ENCODE measurements at places on chromosomes 3 and 15.
A peak's percentile ranks its signal among the peaks of the same experiment; 100 is the strongest.

GRCh38 chr3:115814006-115814405, 190.7 kb downstream of the GAP43 start:
- no peak for DNase-seq

DNA sequence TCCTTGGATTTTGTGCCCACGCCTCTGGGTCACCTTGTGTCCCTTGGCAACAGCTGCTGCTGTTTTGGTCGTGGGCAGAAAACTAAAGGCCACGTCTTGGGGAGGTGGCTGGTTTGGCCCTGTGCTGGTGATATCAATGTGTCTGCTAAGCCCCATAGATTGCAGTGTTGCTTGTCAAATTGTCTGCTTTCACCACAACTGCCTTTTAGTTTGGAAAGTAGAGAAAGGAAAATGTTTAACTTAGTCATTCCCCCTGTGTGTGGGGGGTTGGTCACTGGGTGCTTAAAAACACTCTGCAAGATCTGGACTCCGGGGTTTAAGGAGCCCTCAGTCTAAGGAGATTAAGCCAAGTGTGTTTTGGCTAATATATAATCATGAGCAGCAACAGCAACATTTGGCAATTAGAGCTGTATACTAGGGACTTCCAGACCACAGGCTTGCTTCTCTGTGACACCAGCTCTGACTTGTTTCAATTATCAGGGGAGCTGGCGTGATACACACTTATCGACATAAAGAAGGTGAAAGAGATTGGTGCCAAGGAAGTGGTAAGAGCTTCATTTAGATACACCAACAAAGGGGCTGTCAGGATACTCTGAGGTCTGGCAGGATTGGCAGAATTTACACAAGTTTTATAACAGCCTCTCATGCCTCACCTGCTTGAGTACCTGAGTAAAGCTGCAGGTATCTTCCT, 3.5 kb downstream of the SMAD3 start:
- DNase-seq, result no peak

DNA sequence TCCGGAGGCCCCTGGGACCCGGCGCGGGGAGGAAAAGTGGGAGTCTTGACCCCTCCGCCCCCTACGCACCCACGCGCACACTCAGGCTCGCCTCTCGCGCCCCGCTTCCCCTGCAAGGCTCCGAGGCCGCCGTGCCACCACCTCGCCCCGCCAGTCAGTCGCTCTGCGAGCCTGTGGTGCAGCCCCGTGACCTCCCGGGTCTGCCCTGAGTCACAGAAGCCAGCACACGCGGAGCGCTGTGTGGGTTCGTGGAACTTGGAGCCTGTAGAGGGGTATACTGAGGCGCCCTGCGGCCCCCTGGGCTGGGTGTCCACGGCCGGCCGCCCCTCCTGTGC, 380 bp upstream of the ALS2CL start:
- no peak for DNase-seq

DNA sequence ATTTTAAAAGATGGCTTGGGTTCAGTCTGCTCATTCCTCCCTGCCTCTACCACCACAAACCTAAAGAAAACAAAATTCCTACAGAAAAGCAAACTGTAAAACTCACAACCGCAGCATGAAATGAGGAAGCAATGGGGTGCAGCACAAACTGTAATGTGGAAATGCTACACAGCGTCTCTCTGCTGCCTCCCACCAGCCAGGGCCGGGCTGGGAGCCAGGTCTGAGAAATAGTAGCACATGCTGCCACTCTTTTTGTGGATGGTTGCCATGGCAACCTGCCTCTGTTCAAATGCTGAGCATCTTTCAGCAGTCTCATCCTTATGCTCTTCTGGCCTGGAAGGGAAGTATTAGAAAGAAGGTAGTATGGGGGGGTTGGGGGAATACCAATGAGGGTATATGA, 55.4 kb downstream of the EOMES start:
- no peak for DNase-seq

DNA sequence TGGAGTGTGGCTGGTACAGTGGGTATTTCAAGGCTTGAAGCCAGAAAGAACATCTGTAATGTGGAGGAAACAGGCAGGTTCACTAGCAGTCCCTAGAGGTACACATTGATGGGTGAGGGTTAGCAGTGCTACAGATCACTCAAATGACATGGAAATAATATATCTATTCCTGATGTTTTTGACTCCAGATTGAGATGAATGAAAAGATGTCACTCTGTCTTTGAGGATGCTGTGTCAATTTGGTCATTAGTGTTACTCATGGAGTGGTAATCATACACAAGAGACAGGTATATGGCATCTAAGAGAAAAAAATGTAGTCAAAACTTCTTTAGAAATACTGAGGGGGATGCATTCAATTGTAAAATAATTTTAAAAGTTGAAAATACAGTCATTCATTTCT, 135.1 kb downstream of the ZIC1 start:
- DNase-seq, result no peak

DNA sequence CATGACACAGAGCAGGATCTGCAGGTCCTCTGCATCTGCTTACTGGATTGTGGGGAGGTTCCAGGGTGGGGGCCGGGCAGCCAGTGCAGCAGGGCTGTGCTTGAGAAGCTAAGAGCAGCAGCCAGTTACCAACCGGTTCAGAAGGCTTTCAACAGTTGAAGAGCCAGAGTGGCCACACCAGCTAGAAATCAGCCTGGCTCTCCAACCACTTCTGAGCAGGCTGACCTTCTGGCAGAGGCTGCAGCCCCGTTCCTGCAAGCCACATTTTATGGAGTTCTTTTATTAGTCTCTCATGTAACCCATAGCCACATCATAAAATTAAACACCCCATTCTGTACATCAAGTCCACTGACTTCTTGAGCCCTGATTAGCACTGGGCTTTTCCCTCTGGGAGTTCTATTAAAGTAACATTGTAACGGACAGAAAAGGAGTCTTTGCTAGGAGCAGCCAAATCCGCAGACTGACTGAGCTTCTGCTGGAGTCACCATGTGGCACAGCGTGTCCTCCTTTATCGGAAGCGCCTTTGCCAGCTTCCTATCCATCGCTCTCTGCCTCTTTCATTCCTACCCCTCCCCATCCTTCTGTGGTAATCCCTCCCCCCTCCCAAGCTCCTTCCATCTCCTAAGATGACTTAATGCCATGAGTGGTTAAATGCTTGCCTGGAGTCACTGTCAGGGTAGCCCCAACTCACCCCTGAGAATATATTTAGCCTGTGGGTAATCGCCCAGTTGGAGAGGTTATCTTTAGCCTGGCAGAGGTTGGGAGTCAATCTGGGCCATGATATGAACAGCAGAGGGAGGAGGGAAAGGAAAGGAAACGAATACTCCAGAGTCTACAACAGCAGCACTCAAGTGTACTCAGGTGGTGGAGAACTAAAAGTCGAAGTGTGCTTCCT, 138.5 kb upstream of the HES1 start:
- no peak for DNase-seq

GRCh38 chr3:32237670-32238452, 619 bp upstream of the CMTM8 start:
- DNase-seq, result no peak

GRCh38 chr3:134937256-134938028, 142.4 kb downstream of the EPHB1 start:
- DNase-seq, result no peak

DNA sequence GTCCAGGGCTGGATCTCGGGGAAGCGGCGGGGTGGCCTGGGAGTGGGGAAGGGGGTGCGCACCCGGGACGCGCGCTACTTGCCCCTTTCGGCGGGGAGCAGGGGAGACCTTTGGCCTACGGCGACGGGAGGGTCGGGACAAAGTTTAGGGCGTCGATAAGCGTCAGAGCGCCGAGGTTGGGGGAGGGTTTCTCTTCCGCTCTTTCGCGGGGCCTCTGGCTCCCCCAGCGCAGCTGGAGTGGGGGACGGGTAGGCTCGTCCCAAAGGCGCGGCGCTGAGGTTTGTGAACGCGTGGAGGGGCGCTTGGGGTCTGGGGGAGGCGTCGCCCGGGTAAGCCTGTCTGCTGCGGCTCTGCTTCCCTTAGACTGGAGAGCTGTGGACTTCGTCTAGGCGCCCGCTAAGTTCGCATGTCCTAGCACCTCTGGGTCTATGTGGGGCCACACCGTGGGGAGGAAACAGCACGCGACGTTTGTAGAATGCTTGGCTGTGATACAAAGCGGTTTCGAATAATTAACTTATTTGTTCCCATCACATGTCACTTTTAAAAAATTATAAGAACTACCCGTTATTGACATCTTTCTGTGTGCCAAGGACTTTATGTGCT, 527 bp downstream of the B2M start:
- DNase-seq, result peak; percentile 63

GRCh38 chr3:155442072-155442471, 148.6 kb upstream of the STRIT1 start:
- no peak for DNase-seq

DNA sequence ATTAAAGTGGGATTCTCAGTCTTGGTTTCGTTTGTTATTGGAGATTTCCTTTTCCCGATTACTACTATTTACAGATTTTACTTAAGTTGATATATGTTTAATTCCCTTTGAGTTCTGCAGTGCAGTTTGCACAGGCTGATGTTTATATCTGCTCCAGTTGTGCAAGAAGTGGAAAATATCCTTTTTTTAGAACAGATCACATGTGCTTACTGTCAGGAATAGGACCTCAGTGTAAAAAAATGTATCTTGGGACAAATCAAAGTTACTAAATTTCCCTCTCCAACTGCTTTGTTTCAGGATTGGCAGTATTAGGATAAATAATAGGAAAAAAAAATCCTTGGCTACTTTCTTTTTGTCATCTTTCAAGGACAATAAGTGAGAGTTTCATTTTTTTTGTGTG, 6.9 kb downstream of the MITF start:
- no peak for DNase-seq

DNA sequence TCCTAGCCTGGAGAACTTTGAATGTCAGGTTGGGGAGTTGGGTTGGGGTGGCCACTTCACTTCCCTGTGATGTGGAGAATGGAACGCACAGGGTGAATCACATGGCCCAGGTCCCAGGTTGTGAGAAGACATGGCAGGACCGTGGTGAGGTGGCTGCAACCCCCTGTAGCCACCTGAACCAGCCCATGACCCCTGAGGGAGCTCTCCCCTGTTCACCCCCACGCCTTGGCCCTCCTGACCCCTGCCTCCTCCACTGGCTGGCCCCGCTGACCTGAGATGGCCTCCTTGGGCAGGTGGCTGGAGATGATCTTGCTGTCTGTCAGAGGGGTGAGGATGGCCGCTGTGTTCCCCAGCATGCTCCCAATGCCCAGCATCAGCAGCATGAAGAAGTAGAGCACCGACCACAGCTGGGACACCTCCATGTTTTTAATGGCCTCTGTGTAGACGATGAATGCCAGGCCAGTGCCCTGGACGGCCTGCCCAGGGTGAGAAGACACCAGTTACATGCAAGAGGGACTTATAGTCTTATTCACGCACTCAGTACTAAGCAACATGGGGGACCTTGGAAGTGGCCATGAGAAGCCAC, 31.0 kb downstream of the SLC6A20 start:
- DNase-seq, result no peak

DNA sequence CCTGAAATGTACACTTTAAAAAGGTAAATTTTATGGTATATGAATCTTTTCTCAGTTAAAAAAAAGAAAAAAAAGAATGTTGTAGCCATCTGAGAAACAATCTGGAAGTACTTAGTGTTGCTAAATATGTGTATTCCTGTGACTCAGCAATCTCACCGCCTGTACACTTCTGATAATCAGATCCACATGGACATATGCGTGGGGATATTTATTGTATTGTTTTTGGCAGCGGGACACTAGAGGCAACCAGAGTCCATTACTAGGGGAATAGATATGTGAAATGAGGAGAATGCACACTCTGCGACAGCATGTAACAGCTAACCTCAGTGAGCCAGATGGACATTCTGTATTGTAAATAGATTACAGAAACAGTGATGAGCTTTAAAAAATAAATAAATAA, 65.4 kb downstream of the AQP9 start:
- DNase-seq, result no peak

DNA sequence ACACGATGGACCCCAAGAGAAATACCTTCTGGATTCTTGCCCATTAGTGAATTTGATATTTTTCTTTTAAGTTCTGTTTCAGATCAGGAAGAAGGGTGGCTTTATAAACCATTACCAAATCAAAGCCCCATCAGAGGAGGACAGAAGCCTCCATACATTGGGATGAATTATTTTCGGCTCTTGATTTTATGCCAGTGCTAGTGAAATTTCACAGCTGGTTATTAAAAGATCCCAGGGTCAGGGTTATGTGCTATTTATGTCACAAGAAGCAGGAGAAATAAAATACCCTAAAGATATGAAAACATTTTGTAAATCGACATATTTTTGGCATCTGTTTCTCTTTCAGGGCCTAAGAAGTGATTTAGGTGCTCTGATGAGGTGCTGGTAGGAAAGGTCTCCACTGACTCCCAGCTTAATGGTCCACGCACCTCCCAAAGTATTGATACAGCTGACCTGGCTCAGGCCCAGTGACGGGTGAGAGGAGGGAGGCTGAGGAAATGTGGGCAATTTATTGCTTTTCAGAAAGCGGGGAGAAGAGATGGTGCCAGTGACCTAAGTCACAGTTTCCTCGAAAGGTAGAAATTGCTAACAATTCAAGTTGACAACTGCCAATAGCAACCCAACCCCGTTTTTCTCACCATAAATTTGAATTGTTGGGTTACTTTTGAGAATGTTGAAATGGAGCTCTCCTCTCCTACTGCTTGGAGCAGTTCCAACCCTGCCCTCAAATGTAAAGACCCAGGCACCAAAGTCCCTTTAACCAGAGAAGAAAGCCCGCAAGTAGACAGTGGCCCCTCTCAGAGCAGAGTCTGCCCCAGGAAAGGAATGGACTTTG, 315.6 kb upstream of the NR2E3 start:
- no peak for DNase-seq

DNA sequence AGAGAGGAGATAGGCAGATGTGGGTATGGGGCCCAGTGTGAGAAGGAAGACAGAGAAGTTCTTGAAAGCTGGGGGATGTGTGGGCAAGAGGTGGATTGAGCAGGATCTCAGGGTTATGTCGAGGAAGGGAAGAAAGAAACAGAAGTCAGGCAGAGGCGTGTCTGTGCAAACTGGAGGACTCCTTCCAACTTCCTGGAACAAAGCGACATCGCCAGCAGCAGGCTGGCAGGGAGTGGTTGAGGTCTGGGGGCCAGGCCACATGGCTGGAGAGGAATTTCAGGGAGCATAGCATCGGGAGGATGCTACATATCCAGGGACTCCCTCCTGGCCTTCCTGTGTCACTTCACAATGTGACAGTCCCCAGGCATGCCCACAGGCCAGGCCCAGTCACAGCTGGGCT, 42.9 kb upstream of the MYZAP start:
- DNase-seq, result no peak

- no peak for DNase-seq
Observed at GRCh38 chr3:129016720-129017483, 15.8 kb downstream of the EFCC1 start.
